ENCODE measurements at places on chromosomes 7 and 10. TPM values are rescaled to one million over a fixed set of nuclear protein-coding genes. Genes with fewer than 3 reads are reported as not detected.

Gene DEPP1
- total RNA-seq = 1.8 TPM

Gene CPEB3
- total RNA-seq = 0.41 TPM

Gene CELF2
- 0.10 TPM for total RNA-seq

Gene FBXL13
- total RNA-seq = 0.42 TPM

Gene PRRT4
- total RNA-seq = 0.19 TPM

Gene HMX3
- total RNA-seq = not detected

Gene ASB4
- total RNA-seq = 0.15 TPM

Gene NUTM2A
- 0.07 TPM for total RNA-seq

Gene NRAP
- not detected for total RNA-seq

Gene GJD4
- not detected for total RNA-seq

Gene MKX
- not detected for total RNA-seq

Gene SEC31B
- 1.8 TPM for total RNA-seq

Gene SSC4D
- total RNA-seq = 1.1 TPM

Gene RSPH10B
- 0.09 TPM for total RNA-seq
